ENCODE measurements at places on chromosomes 3 and 15.

GRCh38 chr15:58697220-58697619 lies 52.3 kb downstream of the ADAM10 start:
- no peak for DNase-seq

- no peak for DNase-seq
These were observed 21.3 kb downstream of the ADGRG7 start for GRCh38 chr3:100630664-100631063.

GRCh38 chr15:66644000-66644787 lies 57.8 kb upstream of the SMAD6 start:
- DNase-seq, result no peak

DNA sequence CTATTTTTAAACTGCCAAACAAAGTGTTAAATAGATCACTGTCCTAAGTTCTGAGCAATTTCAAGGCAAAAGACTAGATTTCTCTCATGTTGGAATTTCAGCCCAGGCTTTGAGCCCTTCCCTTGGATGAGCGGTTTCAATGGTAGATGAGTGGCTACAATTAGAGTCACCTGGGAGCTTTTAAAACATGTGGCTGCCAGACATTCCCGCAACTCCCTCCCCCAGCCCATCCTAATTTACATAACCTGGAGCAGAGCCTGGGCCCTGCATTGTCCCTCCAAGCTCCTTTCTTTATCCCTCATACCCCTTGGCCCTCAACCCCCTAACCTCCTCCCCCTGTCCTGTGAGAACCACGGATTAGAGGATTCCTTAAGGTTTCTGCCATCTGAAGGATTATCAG lies 357.5 kb upstream of the UMPS start:
- DNase-seq, result no peak

GRCh38 chr3:61783993-61784718 lies 222.8 kb downstream of the PTPRG start:
- DNase-seq, result no peak

DNA sequence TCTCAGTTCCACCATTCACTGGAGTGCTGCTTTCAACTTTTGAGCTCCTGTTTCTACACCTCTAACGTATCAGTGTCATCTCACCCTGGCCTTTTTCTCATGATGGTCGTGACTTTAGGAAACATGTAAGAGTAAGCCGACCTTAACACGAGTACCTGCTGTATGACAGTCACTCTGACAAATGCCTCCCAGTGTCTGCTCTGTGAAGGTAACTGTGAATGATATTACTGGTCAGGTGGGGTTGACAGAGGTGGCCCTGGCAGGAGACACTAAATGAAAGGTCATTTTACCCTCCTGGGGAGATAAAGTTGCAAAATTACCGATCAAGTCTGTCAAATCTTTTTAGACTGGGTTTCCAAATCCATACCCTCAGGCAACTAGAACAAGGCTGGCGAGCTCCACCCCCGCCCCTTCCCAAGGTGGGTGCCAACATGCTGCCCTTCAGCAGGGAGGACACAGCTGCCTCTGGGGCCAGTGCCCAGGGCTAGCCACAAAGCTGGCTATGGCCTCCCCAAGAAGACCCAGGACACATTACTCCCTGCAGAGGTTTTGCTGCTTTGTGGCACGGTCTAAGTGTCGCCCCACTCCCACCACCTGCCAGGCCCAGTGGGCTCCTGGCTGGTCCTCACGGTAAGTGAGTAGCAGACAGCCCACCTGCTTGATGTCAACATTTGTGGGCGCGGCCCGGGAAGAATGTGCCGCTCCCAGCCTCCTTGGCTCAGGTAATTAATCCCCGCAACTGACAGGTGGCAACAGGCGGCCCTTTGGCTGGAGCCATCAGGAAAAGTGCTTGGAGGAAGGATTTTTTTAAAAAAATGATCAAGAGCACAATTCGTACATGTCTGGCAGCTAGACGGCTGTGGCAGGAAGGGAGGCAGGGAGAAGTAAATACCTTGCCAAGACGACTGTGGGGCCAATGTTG lies 211.8 kb downstream of the TP63 start:
- DNase-seq, result no peak

DNA sequence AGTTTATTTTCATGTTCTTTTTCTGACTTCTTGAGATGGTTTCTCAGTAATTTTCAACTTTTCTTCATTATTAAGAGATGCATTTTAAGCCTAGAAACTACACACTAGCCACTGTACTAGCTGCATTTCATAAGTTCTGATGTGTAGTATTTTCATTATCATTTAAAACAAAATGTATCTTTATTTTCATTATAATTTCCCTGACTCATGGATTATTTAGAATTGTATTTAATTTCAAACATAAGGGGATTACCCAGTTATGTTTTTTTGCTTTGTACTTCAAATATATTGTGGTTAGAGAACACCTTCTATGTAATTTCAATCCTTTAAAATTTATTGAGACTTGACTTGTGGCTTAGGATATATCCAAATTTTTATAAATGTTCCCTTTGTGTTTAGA lies 44.5 kb downstream of the STT3B start:
- DNase-seq, result no peak

GRCh38 chr3:69445498-69445897 lies 59.6 kb upstream of the FRMD4B start:
- no peak for DNase-seq

- no peak for DNase-seq
These were observed 351.6 kb downstream of the GAP43 start for GRCh38 chr3:115974940-115975339.

GRCh38 chr3:168671091-168671490 lies 575.4 kb upstream of the GOLIM4 start:
- peak; percentile 32 for DNase-seq

DNA sequence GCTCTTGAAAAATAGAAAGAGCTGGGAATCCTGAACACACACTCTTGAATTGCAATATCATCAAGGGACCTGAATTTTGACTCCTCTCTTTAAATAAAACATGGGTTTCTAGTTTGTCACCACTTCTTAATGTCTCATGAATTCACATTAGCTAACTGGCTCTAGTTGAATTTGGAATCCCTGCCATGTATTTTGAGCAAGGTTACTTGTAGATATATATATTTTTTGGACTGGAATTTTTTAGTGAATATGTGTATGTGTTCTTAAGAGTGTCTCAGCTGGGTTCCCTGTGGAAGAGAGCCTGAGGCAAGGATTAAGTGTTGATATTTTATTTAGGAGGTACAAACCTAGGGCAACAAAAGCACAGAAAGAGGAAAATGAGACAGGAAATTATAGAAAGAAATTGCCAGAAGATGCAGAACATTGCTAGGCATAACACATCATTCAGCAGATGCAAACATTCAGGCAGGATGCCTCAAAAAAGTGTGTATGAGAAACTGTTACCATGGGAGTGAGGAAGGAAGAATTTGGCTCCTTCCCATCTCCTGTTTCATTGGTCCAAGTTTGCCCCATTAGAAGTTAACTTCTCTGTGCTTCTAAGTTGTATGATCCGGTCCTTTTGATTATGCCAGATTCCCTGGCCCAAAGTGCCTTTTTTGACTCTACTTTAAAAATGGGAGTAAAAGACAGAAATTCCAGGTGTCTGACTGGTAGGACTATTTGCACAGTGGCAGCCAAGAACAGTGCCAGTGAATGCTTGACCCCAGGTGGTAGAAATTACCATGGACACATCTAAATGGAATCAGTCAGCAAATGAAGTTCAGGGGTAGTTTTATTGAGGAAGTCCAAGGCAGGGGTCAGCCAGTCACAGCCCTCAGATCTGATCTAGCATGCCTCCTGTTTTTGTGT lies 253.7 kb upstream of the TGFBR2 start:
- no peak for DNase-seq

- DNase-seq, result no peak
These were observed 13.5 kb upstream of the TSPAN3 start for GRCh38 chr15:77084436-77084835.

GRCh38 chr15:36911322-36911944 lies 188.9 kb downstream of the MEIS2 start:
- DNase-seq, result no peak

- DNase-seq, result no peak
These were observed 24.3 kb downstream of the THBS1 start for GRCh38 chr15:39605146-39605545.

GRCh38 chr3:43914269-43914668 lies 223.5 kb downstream of the ABHD5 start:
- no peak for DNase-seq

DNA sequence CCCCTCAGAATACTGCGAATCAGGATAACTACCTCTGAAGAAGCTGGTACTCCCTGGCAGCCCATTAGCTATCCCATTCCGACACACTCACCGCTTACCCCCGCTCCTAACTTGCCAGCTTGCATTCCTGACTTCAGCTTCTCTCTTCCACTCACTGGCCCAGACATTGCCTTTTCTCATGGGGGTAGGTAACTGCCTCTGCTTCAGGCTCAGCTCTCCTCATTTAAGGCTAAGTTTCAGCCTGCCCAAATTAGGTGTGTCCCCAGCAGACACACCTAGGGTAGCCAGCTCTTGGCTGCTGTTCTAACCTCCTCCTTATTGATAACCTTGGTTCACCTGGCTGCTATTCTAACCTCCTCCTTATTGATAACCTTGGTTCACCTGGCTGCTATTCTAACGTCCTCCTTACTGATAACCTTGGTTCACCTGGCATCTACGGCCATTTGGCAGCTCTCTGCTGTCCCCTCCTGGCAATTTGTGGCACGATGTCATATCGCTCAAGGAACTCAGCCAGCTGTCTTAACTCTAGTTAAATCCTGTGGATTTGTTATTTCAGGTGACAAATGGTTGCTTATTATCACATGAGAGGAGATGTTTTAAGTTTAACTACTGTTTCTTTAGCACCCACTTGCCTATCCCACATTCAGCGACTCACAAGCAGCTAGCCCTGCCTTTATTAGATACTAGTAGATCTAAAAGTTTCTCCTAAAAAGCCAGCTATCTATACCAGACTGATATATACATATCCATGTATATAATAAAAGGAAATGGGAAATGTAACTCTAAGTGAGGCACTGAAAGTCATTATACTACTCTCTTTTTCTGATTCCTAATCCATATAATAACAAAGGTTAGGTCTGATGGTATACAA lies 106.5 kb upstream of the ACP3 start:
- DNase-seq, result peak; percentile 1

DNA sequence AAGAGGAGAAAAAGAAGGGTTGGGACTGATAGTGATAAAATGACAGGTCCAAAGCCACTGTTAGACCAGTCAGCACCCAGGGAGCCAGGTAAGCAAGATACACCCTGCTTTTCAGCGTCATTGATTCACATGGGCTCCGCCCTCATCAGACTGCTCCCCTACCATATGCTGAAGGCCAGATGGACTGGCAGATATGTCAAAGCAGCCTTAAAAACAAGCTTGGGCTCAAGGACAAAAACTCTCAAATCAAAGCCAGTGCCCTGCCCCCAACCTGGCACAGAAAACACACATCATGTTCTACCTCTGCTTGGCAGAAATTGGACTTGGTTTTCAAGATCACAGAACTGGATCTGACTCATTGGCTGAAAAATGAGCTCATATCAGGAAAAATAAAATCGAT lies 33.4 kb downstream of the SH3BP5 start:
- DNase-seq, result no peak

GRCh38 chr3:24905266-24905665 lies 410.6 kb upstream of the THRB start:
- no peak for DNase-seq

DNA sequence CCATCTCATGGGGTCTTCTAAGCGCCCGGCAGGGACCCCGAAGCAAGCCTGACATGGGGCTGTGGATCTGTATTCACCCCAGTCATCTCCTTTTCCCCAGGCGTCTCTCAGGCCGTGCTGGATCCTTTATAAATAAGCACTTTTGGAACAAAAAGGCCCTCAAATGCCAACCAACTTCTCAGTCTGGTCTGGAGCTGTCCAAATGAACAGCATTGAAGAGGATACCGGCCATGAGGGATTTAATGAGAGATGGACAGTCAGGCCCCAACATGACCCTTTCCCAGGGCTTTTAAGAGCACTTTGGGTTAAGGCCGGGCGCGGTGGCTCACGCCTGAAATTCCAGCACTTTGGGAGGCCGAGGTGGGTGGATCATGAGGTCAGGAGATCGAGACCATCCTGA lies 89.2 kb upstream of the SPATA12 start:
- DNase-seq, result no peak

DNA sequence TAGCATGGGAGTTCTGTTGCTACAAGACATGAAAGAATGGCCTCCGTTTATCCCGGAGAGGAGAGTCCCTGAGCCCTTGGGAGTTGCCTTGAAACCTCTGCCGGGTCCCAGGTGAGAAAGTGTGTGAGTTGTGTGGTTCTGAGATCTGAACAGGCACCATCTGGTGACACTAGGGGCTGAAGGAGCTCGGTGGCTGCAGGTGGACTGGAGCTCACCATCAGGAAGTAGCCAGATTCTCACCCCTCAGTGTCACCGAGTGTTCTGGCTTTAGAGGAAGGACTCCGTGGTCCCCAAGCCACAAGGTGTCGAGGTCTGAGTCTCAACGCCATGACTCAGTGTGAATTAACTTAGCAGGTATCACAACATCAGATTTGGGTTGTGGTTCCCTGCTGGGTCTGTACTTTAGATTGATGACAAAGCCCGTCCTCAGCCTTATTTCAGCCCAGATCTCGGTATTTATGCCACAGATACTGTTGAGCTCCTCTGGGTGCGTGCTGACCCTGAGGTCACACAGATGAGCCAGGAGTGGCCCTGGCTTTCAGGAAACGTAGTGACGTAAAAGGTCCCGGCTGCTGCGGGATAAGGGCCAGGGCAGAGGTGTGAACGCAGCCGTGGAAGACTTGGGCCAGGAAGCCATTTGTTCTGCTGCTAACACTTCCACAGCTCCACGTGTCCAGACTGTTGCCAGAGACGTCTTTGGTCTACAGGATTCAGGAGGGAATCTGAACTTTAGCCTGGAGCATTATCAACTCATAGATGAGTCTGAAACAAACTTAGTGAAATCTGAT lies 54.4 kb downstream of the PGPEP1L start:
- DNase-seq, result no peak

DNA sequence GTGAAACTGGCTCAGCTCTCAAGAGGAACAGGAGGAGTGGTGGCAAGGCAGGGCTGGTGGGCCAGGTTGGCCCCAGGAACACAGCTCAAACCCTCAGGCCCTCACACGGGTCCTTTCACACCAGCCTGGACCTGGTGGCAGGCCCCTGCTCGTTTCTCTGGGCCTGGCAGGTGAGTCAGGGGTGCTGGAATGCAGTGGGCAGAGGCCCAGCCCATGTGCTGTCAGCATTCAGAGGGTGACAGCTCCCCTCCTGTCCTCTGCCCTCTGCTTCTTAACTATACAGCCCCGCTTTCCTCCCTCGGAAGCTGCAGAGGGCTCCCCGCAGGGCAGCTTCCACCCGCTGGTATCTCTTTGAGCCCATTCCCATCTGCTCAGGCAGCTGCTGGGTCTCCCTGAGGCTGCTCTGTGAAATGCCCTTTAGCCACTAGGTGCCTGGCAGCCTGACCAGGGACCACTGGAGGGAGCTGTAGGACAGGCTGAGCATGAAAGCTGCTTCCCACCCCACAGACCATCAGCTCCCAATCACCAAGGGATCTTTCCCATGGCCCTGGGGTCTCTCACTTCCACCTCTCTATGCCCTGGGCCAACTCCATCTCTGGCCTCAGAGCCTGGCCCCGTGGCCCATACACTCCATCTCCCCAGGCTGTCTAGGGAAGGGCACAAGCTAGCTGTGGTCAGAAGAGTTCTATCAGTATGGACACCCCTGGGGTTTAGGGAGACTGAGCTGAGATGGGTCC lies 24.8 kb downstream of the SHF start:
- DNase-seq, result peak; percentile 59

- DNase-seq, result no peak
These were observed 7.3 kb downstream of the FBLN2 start for GRCh38 chr3:13556207-13556606.

- DNase-seq, result no peak
These were observed 2.6 kb upstream of the SLC6A11 start for GRCh38 chr3:10813425-10813824.

GRCh38 chr3:177346878-177347277 lies 149.6 kb upstream of the TBL1XR1 start:
- no peak for DNase-seq

All from NCI-H1092 treated with DMSO at 0.1 percent for 48 hours (cell line).